ENCODE measurements at places on chromosomes 3 and 15.

DNA sequence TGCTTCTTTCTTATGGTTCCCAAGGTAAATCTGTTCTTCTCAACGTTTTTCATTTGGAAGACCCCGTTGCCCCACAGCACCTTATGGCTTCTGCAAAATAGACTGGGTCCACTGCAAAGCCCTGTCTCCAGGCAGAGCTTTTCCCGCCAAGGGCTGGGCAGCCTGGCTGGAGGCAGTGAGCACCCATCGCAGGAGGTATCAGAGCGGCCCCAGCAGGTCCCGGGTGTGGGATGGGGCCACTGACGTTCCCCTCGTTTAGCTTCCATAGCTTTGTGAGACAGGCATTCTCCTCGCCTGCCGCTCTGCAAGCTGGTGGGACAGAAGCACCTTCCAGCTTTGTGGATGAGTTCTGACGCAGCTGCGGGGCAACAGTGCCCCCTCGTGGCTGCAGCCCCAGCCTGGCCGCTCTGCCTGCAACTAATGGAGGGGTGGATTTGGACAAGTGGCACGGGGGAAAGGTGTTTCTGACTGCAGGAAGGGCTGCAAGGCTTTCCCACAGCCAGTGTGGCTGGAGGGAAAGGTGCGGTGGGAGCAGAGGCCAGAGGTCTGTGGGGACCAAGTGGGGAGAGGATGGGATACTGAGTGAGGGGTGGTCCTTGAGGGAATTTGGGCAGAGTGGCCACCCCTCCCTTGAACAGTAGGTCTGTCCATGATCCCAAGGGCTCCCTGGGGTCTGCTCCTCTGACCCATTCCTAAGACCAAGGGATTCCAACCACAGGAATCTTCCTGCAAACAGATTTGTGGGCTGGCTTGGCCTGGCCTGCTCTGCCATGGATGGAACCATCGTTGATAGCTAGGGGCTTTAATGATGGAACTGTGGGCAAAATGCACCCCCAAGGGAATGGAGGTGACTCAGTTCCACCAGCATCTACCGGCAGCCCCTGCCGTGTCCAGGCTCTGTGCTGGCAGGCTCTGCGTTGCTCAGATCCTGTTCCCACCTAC, 99.4 kb downstream of the FBLN2 start:
- DNase-seq = peak; percentile 89

DNA sequence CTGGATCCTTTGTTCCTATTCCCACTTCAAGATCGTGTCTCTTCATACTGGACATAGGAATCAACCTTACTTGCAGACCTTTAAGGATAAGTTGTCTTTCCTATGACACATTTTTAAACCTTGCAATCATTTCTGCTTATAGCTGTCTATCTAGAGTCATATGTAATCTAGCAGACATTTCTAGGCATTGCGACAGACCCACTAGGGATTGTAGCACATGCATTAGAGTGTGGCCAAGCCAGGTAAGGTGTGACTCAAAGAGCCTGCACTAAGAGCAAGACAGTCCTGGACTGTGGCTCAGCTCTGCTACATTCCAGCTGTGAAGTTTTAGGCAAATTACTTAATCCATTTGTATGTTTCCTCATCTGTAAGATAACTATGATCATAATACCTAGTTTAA, 38.8 kb upstream of the BFSP2 start:
- DNase-seq = no peak

GRCh38 chr15:62999923-63000561, 42.5 kb upstream of the TPM1 start:
- DNase-seq = no peak

- peak; percentile 35 for DNase-seq
These were observed 22.7 kb upstream of the ZBTB20 start for GRCh38 chr3:115169808-115170207.

DNA sequence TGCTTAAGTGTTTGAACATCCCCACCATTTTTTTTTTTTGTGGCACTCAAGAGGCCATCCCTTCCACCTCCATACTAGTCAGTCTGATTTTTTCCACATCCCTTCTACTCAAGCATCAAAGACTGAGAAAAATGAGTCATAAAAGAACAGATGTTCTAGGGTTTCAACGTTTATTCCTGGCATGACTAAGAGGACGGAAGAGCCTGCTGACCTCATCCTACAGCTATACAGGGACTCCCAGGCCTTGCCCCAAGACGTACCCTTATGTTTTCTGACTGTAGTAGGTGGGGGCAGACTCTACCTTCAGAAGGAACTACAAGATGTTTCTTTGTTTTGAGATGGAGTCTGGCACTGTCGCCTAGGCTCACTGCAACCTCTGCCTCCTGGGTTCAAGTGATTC, 3.3 kb upstream of the ITPKA start:
- DNase-seq = peak; percentile 97

DNA sequence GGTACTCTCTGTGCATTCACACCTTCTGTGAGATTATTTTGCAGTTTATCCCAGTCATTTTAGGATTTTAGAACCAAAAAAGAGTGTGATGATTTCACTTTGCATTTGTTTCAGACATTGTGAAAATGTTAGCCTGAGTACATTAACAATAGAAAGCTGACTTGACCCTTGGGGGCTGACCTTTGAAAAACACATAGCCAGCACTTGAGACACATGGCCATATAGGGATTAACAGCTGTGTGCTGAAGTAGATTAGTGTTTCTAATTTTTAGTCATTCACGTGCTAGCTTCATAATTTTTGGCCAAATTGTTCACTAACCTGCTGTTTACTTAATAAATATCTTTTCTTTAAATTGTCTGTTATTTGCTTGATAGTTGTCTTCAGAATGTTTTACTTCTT, 3.5 kb downstream of the FEM1B start:
- no peak for DNase-seq

GRCh38 chr3:87837076-87837475, 221.7 kb downstream of the CGGBP1 start:
- no peak for DNase-seq

DNA sequence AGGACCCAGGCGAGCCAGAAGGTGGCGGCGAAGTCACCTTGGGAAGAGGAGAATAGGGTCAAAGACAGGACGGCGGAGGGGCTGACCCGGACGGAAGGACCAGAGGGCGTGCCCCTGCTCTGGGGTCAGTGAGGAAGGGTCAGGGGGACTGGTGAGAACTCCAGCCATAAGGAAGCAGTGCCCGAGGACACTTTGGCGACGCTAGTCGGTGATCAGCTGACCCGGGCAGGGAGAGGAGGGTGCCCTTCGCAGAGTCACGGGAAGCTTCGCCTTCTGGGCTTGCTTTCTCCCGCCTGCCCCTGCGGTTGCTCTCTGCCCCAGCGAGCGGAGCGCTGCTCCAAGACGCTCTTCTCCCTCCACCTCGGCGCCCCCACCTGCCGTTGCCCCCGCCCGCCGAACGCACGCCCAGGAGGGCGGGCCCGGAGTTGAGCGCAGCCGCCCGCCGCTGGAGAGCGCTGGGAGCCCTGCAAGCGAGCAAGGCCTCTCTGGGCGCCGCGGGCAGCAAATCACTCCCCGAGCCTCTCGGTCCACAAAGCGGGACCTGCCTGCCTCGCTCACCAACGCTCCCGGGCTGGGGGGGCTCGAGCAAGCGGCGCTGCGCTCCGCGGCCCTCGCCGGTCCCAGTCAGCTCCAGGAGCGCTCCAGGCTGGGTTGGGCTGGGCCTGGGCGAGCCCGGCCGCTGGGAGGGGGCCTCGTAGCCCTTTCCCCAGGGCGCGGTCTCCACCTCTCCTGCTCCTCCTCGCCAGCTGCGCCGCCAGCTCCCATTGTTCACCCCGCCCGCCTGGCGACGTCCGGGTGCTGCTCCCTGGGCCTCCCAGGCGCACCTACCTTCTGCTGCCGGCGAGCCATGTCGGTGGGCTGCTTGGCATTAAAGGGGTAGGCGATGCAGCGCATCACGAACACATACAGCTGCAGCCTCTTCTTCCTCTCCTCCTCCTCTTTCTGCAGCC, 1.2 kb downstream of the CADPS start:
- peak; percentile 75 for DNase-seq

GRCh38 chr3:194395778-194396538, 3.1 kb downstream of the GP5 start:
- DNase-seq = peak; percentile 45

GRCh38 chr3:67381667-67382272, 272.6 kb downstream of the SUCLG2 start:
- peak; percentile 53 for DNase-seq

- DNase-seq = peak; percentile 74
These were observed 7.4 kb upstream of the FGF7 start for GRCh38 chr15:49415638-49416037.
